GM23248 (cell line): ENCODE measurements at places on chromosomes 2 and 18.

GRCh38 chr2:240429872-240430491 lies 5.5 kb upstream of the GPC1 start:
- DNase-seq: no peak

GRCh38 chr2:158131919-158132566 lies 30.4 kb downstream of the UPP2 start:
- DNase-seq: no peak

- peak; percentile 3 for DNase-seq
Observed at GRCh38 chr2:59034837-59035236, 793.7 kb upstream of the FANCL start.

- peak; percentile 9 for DNase-seq
Observed at GRCh38 chr2:157625296-157625695, 3.4 kb downstream of the ACVR1C start.

DNA sequence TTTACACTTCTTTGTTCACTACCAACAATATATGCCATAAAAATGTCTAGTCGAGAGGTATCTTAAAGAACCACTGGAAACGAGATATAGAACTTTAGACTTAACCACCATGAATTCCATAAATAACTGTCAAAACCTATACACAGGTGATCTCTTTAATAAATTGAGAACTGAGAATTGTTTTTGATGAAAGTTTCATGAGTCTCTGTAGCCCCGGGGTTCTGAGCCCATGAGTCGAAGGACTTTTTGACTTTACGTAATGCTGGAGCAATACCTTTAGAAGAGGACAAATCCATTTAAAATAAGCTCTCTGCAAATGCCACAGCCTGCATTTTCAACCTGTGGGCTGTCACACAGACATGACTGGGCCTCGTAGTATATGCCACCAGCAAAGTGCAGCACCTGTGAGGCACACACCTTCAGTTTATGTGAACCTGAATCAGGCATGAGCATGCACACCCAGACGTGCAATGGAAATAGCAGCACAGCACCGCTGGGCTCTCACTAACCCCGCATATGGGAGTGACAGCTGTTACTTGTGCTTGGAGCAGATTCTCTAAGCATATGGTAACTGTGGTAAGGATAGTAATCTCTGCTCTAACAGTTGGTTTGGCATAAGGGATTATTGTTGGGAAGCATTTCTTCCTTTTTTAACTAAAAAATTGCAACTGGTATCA lies 383.2 kb downstream of the SOCS6 start:
- no peak for DNase-seq

GRCh38 chr2:205815673-205816072 lies 133.4 kb downstream of the NRP2 start:
- no peak for DNase-seq

DNA sequence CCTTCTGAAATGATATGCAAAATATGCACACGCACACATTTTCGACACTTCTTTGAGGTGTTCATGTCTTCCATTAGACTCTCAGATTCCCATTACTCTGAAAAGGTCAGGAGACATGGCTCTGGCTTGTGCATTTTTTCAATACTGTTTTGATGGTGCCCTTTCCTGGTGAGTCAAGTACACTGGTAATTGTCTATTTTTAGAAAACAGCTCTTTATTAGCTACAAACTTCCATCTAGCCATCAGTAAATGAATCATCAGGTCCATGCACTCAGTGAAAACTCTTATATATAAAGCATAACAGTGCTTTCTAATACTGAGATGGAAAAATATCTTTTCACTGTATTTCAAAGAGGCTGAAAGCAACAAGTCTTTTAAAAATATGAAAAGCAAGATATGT lies 194.9 kb downstream of the GALNT1 start:
- peak; percentile 15 for DNase-seq

GRCh38 chr18:6784046-6784445 lies 54.5 kb downstream of the ARHGAP28 start:
- no peak for DNase-seq

DNA sequence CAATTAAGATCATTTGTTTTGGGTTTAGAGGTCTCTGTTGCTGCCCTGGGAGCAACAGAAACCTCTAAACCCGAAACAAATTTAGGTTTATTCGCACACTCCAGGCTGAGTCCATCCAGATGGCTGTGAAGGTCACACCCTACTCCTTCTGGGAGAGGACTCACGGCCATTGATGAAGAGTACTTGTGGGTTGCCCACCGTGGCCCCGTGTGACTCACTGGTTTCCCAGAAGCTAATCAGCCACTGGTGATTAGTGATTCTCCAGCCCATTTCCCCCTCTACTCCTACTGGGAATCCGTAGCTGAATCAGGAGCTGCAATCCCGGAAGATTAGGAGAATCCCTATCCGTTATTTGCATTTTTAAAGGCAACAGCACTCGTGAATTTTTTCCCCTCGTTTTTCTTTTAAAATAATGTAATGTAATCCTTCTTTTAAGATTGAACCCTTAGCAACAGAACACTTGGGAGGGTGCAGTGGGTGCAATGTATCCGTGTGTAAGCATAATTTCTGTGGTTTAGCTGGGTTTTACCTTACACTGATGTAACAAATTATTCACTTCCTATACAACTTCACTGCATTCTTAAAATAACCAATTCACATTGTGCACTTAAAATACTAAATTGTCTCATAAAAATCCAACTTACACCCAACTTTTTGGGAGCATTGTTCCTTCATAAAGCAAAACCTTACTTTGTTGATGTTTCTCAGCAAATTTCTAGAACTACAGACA lies 27.5 kb upstream of the EPAS1 start:
- DNase-seq: peak; percentile 35

GRCh38 chr18:44517136-44517535 lies 163.6 kb upstream of the SETBP1 start:
- DNase-seq: no peak

GRCh38 chr2:60416221-60417008 lies 137.0 kb downstream of the BCL11A start:
- peak; percentile 48 for DNase-seq

- DNase-seq: peak; percentile 60
Observed at GRCh38 chr18:70154591-70155194, 50.8 kb downstream of the RTTN start.

- DNase-seq: peak; percentile 70
Observed at GRCh38 chr2:210577263-210578071, 21.1 kb downstream of the CPS1 start.

GRCh38 chr18:2108591-2108990 lies 462.7 kb downstream of the METTL4 start:
- DNase-seq: no peak

DNA sequence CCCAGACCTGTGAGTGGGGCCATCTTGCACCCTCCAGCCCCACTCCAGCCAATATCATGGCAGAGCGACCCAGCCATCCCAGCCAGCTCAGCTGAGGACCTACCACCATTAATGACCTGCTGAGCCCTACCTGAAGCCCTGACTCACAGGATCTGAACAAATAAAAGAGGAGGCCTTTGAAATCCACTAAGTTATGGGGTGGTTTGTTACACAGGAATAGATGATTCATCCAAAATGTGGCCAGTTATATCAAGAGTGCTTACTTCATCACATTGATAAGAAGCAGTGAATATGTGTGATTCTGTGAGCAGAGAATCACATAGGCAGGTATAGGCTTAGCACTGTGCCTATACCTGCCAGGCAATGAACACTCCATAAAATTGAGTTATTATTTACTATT lies 34.7 kb upstream of the FAM124B start:
- peak; percentile 9 for DNase-seq

DNA sequence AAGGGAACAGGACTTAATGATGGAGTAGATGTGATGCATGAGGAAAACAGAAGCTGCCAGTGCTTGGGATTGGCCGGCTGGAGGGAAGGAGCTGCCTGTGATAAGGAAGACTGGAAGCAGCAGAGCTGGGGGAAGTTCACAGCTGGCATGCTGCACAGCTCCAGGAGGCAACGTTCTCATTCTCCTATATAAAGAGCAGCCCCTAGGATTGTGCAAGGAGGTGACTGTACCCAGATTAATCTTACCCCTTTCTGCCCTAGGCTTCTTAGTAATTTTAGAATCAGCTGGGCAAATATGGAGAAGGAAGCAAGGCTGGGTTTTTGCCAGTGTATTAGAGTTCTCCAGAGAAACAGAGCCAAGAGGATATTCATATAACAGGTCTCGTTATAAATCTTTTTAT lies 155.8 kb downstream of the ALPK2 start:
- peak; percentile 51 for DNase-seq

GRCh38 chr2:121390082-121390692 lies 105.2 kb upstream of the TFCP2L1 start:
- no peak for DNase-seq

DNA sequence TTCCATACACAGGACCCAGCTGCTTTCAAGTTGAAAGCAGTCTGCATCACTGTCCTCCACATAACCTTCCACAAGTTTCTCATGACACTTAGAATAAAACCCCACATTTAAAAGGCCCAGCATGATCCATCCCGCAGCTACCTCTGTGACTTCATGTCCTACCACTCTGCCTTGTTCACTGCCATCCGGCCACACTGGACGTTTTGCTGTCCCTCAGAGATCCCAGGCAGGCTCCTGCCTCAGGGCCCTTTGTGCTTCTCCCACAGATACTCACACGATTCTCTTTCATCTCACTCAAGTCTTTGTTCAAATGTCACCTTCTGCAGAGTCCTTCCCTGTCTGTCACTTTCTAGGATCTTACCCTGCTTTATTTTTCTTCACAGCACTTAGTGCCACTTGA lies 232.9 kb upstream of the BOD1L2 start:
- no peak for DNase-seq

DNA sequence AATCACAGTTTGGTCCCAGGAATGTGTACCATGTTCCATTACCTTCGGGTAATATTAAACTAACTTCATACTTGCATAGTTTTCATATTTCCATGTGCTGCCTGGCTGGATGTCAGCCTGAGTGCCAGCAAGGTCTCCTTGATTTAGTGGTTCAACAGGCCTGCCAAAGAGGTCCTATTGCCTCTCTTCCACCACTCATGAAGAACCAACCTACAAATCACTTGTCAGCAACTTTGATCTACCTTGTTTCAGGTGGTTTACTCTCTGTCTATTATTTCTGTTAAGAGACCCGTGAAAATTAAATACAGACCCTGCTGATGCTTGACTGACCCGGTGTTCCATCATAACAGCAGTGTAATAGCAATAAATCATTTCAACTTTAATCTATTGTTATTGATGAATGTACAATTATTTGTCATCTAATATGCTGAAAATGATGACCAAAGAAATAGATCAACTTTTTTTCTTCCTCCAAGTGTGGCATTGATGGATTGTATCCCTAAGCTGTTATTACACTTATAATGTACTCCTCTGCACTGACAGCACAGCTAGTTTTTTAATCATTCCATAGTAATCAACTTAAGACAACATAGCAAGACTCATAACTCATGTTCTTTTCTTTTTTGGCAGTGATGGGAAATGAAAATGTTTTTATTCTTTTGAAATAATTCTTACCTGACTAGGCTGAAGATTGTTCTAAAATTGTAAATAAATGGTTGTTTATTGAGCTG lies 1220.2 kb upstream of the ACVR2A start:
- no peak for DNase-seq

DNA sequence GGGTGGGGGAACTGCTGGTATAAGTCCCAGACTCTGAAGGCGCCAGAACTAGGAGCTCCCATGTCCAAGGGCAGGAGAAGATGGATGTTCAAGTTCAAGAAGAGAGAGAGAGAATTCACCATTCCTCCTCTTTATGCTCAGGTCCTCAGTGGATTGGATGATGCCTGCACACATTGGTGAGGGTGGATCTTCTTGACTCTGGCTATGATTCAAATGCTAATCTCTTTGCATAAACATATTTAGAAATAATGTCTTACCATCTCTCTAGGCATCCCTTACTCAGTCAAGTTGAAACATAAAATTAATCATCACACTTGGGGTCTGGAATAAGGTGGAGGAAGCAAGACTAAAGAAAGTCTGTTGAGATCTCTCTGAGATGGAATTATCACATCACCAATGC lies 210.6 kb upstream of the CHST9 start:
- DNase-seq: no peak
